ENCODE measurements at places on chromosomes 2 and 18.

DNA sequence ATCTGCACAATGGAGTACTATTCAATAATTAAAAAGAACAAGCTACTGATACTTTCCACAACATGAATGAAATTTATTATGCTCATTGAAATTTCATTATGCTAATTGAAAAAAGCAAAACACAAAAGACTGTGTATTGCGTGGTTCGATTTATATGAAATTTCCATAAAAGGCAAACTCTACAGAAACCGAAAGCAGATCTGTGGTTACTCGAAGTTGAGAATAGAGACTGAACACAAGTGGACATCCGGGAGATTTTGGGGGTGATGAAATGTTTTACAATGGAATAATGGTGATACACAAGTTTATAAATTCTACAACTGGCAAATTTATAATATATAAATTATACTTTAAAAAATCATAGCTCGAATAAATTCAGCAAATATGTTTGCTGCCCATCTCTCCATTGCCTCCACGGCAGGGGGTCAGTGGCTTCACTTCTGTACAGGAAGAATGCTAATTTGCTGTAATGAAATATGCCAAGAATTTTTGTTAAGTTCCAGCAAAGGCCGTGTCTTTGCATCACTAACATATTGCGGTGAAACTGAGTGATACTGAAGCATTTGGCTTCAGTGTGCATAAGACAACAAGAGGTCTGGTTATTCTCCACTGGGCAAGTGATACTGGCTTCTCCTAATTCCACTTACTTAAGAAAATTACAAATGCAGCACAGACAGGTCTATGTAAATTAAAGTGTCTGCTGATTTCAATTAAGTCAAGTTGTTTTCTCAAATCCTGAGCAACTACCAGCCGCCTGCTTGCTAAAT is 96.7 kb downstream of the TMEM163 start:
- DNase-seq, result no peak

- DNase-seq, result no peak
Observed at GRCh38 chr2:147525819-147526489, 318.9 kb upstream of the ACVR2A start.

DNA sequence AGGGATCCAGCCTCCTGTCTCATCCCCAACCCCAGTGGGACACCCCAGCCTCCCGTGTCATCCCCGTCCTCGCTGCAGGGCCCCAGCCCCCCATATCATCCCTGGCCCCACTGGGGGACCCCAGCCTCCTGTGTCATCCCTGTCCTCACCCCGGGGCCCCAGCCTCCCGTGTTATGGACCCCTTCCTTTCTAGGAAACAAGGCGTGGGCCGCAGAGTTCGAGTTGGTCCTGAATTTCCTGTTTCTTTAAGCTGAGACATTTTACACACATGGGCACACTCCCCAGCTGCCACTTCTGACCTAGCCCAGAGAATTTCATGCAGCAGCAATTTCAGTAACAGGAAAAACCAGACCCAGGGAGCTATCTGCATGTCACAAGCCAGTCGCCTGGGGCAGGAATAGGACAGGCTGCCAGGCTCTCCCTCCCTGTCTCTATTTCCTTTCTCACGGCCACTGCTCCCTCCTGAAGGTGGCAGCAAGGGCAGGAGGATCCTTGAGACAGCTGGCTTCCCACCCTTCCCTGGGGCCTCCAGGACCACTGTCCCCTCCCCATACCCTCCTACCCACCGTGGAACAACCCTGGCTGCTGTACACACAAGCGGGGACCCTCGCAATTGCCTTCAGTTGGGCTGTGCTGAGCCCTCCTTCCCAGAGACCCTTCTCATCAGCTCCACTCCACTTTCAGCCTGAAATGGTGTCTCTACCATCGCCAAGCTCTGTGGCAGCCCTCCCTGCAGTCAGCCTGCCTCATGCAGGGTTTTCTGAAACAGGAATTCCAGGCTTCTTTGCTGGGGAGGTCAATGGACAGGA is 141.9 kb upstream of the ID2 start:
- DNase-seq, result no peak

DNA sequence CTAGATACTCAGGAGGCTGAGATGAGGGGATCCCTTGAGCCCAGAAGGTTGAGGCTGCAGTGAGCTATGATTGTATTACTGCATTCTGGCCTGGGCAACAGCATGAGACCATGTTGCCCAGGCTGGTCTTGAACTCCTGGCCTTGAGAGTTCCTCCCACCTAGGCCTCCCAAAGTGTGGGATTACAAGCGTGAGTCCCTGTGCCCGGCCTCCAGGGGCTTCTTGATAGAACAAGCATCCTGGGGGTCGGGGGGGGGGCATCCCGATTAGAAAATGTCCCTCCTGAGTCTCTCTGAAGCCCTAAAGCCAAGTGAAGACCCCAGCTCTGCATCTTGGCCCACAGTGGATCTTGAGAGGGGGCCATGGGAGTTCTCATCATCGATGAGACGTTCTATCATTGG is 22.3 kb upstream of the EFHD1 start:
- no peak for DNase-seq

DNA sequence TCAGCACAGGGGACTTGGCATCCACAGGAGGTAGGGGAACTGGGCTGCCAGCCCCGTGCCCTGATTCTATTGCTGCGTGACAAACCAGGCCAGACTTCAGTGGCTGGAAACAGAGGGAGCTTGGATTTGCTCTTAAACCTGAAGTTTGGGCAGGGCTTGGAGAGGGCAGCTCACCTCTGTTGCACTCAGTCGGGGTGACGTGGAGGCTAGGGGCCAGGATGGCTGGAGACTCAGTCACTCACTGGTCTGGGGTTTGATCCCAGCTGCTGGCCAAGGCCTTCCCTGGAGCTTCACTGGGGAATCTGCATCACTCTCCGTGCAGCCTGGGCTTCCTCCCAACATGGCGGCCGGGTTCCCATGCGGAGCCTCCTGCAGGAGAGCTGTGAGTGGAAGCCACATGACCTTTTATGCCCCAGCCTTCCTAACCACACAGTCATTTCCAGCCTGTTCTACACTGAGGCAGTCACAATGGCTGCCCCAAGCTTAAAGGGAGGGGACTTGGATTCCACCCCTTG is 175.2 kb upstream of the HDAC4 start:
- DNase-seq, result no peak

DNA sequence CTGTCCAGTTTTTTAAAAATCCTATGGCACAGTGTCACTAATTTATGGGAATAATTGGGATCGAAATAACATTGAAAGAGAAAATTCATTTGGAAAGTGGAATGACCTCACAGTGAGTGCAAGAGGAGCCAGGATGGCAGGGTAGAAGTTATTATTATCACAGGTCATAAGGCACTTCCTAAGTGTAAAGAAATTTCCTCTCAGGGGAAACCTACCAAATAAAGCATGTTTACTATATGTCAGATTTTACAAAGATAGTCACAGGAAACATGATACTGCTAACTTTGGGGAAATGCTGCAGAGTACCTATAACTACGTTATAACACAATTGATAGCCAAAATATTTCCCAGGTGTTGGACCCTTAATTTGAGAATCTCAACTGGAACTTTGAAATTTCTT is 226.3 kb upstream of the SMAD7 start:
- DNase-seq, result no peak

DNA sequence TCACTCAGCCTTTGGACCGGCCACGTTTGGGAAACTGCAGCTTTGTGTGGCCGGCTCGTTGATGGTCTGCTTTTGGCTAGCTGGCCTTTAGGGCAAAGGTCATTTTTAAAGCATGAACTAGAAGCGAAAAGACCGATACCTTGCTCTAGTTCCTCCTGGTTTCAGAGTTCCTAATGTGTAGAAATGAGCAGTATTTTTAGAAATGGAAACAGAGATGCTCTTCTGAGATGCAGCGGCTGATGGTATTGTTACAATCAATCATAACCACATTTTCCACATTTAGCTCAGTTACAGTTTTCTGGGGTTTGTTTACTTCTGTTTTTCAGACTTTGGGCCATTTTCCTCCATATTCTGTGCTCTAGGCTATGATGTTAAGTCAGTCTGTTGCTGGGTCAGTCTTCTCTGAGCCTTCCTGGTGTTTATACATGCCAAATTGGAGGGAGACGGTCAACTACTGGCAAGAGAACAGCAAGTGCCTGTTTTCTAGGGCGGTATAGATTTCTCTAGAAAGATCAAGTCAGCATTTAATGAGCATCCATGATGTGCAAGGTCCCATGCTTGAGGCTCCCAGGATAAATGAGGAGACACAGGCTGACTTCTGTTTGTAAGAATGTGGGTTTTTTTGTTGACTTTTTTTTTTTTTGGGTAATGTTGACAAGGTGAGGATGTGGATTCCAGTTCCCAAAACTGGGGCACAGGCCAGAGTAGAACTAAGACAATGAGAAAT is 28.0 kb downstream of the RNF144A start:
- no peak for DNase-seq

GRCh38 chr2:211174631-211175030 is 618.2 kb downstream of the CPS1 start:
- no peak for DNase-seq

GRCh38 chr18:24064391-24065100 is 50.0 kb downstream of the TTC39C start:
- DNase-seq, result no peak

- DNase-seq, result no peak
Observed at GRCh38 chr2:196277002-196277401, 105.6 kb upstream of the STK17B start.

DNA sequence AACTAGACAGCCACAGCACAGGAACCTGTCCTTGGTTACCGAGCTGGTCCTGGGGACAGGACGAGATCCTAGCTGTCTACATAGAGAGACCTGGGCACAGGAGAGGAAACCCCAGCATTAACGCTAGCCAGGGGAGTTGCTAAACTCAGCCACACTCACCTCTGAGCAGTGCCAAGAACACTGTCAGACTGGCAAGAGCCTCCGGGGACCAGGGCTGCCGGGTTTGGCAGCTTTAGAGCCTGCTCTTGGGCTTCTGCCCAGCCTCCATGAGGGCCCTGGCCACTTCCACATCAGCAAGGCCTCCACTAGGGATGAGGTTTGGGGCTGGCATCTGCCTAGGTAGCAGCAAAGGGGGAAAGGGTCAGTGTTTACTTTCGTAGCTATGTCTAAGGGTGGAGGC is 6.7 kb downstream of the TMBIM1 start:
- DNase-seq, result no peak

- DNase-seq, result no peak
Observed at GRCh38 chr2:38524580-38524979, 78.1 kb downstream of the HNRNPLL start.

DNA sequence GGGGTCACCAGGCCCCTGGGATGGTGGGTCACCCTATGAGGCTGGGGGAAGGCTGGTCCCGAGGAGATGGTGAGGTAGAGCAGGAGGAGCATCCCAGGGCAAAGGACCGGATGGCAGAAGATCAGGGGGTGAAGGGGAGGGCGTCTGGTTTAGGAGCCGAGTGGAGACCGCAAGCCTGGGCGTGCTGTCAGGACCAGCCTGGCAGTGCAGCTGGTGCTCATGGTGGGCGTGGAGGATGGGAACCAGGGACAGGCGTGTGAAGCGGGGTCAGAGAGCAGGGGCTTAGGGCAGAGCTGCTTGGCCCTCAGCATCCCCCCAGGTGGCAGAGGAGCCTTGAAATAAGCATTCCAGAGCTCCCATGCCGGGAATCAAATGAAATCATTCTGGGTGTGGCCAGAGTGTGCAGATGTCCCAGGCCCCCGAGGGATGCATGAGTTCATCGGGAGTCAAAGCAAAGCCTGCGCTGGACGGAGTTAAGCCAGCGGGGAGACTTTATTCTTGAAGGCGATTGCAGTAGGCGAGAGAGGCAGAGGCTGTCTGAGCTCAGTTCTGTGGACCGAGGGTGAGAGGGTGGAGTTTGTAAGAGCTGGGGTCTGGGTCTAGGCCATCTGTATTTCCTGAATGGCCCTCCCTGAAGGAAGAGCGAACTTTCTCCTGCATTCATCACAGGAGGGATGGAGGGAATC is 33.1 kb upstream of the MBP start:
- no peak for DNase-seq

DNA sequence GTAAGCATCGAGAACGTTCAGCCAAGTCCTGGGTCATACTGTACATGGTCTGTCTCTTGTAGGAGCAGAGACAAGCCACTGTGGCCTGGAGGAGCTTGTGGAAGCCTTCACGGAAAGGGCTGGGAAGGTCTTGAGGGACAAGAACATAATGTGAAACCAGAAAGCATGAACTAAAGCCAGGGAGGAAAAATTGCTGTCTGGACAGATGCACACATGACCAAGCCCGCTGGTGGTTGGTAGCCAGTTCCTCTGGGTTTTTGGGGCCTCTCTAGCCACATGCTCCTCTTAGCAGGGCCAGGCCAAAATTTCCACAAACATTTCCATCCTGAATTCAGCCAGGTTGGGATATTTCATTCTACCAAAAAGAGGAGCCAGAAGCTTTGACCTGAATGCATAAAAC is 196.2 kb upstream of the SIX2 start:
- no peak for DNase-seq

DNA sequence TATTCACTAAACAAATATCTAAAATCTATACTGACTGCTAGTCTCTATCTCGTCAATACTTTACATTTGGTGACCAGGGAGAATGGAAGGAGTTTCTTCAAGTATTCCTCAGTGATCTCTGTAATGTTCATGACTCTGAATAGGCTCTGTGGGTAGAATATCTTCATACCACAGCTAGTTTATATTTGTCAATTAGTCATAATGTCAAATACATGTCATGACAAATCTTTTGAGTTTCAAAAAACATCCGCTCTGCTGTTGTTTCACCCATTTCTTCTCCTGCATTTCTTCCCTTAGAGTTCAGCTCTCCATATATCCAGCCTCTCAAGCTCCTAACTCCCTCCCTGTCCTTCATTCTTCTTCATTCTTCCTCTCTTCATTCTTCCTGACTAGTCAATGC is 206.5 kb upstream of the FANCL start:
- DNase-seq, result no peak

DNA sequence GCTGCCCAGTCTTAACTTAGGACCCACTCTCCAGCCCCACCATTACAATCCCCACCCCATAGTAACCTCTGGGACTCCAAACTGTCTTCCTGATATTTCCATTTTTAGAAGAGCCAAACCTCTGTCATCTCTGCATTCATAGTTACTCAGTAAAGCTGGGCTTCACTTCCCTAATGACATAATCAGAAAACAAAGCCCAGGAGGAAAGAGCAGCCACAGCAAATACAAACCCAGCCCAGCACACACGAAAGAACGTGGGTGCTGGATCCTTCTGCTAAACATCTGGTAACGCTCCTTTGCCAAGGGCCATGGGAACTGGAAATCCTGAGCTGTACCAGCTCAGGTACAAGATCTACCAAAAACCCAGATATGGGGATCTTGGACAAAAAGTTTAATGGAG is 36.8 kb upstream of the RIOK3 start:
- no peak for DNase-seq
